ENCODE measurements at places on chromosomes 7 and 10. TPM values are rescaled to one million over a fixed set of nuclear protein-coding genes. Genes with fewer than 3 reads are reported as not detected.

GRCh38 chr7:10956528-10956927, 17.1 kb upstream of the PHF14 start:
- DNase-seq = no peak

DNA sequence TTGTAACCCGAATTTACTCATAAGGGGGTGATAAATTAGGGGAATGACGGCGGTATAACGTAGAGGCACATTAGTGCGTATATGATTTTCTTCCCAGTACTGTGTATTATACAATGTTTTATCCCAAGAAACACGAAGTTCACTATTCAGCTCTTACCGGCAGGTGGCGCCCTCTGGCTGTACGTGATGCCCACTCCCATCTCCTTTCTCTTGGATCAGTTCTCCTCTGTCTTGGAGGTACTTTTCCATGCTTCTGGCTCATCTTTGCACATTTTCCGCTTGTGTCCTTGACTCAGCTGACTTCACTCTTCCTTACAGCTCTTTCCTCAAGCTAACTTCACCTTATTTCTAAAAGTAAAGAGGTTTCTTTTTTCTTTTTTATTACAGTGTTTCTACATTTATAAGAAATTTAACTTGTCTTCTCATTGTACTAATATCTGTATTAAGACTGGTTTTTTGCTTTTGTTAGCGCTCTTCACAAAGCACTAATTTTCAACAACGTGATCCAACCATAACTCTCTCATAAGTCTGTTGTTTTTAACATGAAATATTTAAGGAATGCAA, 21.3 kb downstream of the TMEM176B start:
- peak; percentile 50 for DNase-seq

DNA sequence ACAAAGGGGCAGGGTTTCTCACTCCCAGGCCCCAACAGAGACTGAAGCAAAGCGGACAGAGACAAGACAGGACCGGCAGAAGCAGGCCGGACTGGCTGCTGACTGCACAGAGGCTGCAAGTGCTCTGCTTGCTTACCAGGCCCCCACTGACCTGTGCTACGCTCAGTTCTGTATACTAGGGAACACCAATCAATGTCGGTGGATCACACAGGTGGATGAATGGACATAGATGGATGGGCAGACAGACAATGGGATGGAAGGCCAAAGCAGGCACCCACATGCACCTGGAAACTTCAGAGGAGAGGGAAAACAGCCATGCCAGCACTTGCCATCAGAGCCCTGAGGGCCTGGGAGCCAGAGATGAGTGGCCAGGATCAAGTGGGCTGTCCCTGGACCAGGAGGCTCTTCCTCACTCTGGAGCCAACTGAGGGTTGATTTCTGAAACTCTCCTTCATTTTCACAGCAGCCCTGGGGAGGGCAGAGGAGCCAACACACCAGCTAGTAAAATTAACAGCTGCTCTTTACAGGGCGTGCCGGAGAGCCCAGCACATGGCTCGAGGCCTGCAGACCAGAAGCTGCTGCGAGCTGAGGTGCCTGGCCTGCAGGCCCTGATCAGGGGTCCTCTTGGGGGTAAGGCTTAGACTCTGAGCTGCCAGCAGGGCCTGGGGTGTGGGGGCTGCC, 243.6 kb downstream of the KCNMA1 start:
- no peak for DNase-seq

DNA sequence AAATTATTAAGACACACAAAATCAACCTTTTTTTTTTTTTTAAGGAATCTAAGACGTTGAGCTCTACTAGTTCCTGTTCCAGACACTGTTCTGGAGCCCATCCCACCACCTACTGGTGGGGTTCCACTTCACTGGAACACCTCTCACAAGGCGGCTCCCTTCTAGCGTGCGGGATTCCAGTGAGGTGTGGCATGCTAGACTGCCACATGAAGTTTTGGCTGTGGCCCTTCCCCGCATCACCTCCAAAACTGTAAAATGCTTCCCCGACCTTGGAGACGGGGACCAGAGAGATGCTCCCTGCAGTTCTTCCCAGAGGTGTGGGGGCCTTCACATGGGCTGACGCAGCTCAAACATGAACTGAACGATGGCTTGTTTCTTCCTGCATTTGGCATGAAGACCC, 12.6 kb downstream of the FAM53B start:
- no peak for DNase-seq

GRCh38 chr7:68420342-68421192, 1177.7 kb upstream of the AUTS2 start:
- DNase-seq = no peak

- no peak for DNase-seq
Observed at GRCh38 chr10:605632-606325, 83.7 kb downstream of the DIP2C start.

GRCh38 chr7:93030605-93031225, 87.1 kb downstream of the SAMD9 start:
- no peak for DNase-seq

DNA sequence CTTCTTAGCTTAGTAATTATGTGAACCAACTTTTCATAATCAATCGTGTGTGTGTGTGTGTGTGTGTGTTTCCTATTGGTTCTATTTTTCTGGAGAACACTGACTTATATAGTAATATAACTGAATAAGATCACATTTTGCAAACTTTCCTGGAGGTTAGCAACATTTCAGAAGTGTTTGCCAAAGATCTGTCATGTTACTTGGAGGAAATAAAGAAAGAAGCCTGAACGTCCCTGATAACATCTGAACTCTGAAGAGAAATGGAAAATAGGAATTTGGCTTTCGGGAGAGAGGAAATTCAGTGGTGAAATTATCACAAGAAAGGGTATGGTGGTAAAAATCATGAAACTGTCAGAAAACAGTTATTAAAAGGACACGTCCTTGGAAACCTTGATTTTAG, 984.4 kb upstream of the AUTS2 start:
- no peak for DNase-seq

DNA sequence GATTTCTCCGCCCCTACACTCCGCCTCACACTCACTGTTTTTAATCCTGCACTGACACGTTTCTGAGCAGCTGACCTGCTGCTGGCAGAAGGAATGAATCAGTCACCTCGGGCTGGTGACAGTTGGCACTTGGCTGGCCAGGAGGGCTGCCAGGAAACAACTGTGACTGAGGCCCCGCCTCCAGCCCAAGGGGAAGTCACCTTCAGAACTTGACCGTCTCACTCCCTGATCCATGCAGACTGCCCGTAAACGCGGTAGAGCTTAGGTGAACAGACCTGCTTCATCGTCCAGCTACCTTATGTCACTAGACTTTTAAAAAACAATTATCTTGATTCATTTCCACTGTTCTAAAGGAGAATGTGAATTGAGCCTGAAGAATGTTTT, 107.5 kb downstream of the DOCK1 start:
- peak; percentile 89 for DNase-seq

GRCh38 chr7:3673524-3673923, 372.5 kb downstream of the SDK1 start:
- DNase-seq = no peak

GRCh38 chr7:51620706-51621105, 304.1 kb upstream of the COBL start:
- no peak for DNase-seq

DNA sequence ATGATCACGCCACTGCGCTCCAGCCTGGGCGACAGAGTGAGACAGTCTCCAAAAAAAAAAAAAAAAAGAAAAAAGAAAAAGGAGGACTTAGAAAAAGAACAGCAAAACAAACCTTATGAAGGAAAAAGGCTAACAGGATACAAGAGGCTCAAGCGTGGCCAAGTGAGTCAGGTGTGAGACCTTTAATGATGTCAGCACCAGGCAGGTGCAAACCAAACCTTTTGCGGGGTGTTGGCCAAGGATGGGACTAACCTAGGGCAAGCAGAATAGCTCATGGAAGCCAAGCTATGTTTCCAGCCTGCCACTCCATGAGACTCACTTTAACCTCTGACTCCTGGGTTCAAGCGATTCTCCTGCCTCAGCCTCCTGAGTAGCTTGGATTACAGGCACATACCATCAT, 11.3 kb upstream of the GNA12 start:
- no peak for DNase-seq

DNA sequence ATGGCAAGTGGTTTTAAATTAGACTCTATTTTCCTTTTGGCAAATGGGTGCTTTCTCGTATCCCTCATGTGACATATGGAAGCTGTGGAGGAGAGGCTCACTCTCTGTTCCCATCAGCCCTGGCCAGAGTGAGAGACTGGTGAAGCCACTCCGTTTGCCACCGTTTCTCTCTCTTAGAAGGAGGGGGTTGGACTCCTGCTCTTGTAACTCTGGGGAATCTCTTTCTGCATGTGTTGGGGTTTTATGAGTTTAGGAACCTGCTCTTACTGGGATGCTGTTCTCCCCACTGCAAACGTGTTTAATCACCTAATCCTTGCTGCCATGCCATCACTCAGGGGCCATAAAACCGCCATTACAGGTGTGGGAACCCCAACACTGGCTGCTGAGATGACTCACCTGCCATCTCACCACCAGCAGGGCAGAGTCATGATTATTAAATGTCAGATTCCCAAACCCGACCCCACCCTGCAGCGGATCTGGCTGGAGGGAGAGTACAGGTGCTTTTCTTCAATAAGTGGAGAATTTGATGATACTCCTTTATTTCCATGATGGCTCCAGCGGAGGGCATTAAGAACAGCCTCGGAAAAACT, 103.2 kb downstream of the ADCY1 start:
- DNase-seq = no peak

DNA sequence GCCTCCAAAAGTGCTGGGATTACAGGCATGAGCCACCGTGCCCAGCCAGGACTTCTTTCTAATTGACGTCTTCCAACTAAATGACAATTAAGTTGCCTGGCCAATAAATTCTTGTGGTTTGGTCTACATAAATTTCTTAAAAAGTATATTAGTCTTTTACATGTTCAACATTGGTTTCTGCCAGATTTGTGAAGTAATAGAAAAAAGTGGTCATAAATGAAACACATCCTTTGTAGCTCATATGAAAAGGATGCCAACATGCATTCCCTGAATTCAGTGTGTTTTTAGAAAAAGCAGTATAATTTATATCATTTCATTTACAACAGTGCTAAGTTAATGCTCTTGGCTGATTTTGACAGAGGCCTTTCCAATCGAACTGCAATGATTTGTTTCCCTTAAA, 215.0 kb downstream of the TAX1BP1 start:
- no peak for DNase-seq

DNA sequence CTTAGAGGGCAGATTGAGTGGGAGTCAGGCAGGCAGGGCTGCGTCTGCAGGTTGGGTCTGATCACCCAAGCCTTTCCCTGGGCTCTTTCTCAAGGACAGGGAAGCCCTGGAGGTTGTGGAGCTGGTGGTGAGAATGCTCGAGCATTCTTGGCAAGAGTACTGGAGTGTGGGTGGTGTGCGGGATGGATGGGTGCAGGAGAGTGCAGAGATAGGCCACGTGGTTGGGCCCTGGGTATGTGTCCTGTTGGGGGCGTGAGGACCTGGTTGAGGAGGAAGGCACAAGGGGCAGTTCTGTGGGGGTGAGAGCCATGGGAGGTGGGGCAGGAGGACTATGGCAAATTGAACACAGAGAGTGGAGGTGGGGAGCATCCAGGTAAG, 135.9 kb downstream of the PTPN20 start:
- no peak for DNase-seq

DNA sequence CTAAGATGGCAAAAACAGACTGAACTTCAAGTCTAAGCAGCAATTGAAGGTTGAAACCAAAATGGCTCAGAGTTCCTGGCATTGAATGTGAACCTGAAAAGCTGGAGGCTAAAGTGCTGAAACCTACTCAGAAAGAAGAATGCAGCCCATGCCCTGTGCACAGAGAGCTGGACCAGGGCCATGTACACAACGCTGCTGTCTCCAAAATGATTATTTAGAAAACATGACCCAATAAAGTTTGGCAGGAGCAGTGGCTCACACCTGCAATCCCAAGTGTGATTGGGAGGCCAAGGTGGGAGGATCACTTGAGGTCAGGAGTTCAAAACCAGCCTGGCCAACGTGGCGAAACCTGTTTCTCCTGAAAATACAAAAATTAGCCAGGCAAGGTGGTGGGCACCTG, 158.9 kb downstream of the AKR1D1 start:
- no peak for DNase-seq

DNA sequence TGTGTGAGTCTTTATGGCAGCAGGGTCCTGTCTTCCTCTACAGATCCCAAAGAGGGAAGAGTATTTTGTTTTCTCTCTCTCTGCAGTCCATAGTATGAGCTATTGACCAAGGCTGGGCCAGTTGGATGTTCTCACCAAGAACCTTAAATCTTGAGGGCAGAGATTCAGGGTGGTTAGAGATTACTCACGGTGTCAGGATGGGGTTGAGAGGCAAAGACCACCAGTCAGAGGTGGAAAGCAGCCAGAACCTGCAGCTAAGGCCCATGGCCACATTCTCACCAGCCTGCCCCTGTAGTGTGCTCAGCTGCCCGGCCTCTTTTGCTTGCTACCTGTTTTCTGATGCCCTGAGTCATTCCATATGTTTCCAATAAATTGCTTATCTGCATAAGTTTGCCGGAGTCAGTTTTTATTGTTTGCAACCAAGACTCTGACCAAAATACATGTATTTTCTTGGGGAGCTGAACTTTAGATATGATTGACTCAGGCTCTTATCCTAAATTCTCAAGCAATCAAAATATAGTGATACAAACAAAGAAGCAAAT, 67.0 kb downstream of the MAP3K8 start:
- no peak for DNase-seq

- peak; percentile 81 for DNase-seq
Observed at GRCh38 chr10:4825868-4826791, at the start of gene AKR1E2. Gene AKR1E2 (plus strand): TSS chr10:4826207. CDS start chr10:4826325, 118 bp downstream.

DNA sequence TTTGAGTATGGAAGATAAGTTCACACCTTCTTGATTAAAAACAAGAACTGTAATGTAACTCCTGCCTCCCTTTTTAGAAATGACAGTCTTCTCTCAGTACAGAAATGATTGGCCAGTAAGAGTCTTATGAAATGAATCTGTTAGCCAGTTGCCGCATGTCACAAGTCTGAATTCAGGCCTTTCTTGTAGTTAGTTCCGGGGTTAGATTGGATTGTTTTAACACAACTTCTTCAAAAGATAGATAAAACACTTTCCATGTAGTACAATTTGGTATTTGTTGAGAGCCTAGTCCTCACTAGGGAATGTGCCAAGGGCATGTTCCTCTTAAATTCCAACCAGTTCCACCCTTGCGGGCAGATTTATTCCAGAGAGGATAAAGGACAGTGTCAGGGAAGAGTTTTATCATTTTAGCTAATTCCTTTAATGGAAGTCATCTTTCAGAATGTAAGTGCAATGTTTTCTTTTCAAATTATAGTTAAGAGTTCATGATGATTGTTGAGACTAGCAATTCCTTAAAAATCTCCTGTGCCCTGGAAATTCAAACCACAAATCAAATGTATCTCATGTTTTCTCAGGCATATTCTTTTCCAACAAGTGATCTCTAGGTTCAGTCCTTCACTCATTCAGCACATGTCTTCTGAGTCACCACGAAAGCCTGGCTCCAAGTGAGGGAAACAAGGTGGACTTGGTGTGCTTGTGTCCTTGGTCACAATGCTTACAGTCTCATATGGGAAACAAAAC, 4.1 kb downstream of the FHIP2A start:
- DNase-seq = peak; percentile 81

GRCh38 chr10:5484205-5484604, 15.2 kb downstream of the CALML5 start:
- no peak for DNase-seq

GRCh38 chr7:42227541-42227935, 9.5 kb downstream of the GLI3 start:
- peak; percentile 46 for DNase-seq

UNCX gene
- total RNA-seq = not detected

SHLD2 gene
- total RNA-seq = 50.2 TPM

TRIM73 gene
- 0.35 TPM for total RNA-seq

PITX3 gene
- 1.7 TPM for total RNA-seq

NUB1 gene
- total RNA-seq = 53.6 TPM

GRM3 gene
- total RNA-seq = not detected

OR9A2 gene
- total RNA-seq = not detected

GNG11 gene
- 26.0 TPM for total RNA-seq
